Amniotic epithelial cell (primary cell): ENCODE measurements at places on chromosomes 7 and 10.

GRCh38 chr10:35387768-35388167 is 51.5 kb downstream of the CCNY start:
- DNase-seq = peak; percentile 26

DNA sequence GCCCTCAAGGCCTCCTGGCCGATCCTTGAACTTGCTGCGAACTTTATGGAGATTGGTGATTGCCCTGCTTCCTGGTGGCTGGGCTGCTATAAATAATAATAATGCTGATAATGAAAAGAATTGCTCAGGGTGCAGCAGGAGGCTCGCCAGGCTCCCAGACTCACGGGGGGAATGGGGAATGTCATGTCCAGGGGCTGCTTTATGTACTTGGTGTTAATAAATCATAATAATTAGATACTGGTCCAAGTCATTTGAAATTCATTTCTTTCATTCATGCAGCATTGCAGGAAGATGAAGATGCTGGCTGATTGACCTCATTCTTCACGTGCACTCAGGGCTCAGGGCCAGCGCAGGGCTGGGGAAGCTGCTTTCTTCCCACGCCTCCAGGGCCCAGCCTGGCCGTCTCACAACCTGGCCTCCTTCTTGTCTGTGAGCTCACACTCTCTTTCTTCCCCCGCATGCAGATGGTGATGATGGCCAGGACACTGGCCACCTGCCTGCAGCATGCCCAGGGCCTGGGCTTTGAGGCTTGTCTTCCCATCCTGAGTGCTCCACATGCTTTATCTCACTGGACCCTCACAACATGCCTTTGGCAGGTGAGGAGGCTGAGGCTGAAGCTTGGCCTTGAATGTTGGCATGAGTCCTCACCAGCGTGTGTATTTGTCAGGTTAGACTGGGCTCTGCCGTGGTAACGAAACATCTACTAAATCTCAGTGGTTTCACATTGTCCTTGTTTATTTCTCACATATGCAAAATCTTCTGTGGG is 138.4 kb upstream of the TNS3 start:
- peak; percentile 73 for DNase-seq

GRCh38 chr10:73887294-73888039 is 13.1 kb upstream of the CAMK2G start:
- DNase-seq = peak; percentile 81

DNA sequence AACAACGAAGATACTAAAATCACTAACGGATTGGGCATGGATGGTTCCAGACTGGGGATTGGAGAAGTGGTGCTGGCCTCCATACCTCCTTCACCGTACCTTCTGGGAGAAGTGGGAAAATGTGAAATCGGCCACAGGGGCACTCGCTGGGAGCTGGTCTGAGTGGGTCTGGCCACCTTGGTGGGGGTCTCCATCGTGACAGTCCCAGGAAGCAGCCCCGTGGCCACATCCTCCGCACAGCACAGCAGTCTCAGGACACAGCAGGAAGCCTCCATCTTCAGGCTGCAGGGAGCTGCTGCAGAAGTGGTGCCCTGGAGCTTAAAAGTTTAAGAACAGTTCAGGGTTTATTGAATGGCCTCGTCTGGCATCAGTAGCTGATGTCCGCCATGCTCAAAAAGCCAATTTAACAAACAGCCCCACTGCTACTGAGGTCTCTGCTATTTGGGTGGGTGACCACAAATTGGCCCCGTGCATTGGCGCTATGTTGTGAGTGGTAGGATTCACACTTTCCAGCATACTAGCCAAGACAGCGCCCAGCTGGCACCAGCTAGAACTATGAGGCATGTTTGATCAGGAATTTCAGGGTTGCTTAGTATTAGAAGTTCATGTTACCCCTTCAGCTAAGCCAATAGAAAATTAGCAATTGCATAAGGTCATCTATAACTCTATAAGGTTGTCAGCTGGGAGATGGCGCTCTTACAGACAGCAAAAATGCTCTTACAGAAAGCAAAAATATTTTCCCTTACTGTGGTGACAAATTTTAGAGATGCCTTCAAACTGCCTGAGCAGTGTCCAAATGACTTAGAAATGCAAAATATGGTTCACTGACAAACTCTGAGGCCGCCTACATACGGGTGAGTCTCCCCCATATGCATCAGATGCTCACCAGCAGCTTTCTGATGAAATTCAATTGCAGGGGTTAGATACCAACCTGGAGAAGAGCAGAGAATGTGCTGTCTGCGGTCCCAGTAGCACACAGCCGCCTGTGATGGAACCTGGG is 17.0 kb downstream of the PKD1L1 start:
- no peak for DNase-seq

DNA sequence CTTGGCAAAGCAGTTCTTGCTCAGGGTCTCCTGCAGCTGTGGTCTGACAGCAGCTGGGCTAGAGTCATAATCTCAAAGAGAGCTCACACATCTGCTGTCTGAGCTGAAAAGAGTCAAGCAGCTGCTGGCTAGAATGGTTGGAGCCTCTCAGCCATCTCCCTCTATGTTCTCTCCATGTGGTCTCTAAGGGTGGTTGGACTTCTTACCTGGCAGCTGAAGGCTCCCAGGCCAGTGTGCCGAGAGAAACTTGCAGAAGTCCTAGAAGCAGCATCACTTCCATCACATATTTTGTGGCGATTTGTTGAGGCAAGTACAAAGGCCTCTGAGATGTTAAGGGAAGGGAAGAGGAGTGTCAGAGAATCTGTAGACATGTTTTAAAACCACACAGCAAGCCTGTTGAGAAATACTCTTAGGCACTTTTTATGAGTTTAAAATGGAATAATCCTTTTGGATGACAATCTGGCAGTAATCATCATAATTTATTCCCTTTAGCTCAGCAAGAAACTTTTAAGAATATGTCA is 93.2 kb downstream of the REEP3 start:
- DNase-seq = peak; percentile 52

- no peak for DNase-seq
Observed at GRCh38 chr7:103349805-103350204, 2.4 kb downstream of the PSMC2 start.

DNA sequence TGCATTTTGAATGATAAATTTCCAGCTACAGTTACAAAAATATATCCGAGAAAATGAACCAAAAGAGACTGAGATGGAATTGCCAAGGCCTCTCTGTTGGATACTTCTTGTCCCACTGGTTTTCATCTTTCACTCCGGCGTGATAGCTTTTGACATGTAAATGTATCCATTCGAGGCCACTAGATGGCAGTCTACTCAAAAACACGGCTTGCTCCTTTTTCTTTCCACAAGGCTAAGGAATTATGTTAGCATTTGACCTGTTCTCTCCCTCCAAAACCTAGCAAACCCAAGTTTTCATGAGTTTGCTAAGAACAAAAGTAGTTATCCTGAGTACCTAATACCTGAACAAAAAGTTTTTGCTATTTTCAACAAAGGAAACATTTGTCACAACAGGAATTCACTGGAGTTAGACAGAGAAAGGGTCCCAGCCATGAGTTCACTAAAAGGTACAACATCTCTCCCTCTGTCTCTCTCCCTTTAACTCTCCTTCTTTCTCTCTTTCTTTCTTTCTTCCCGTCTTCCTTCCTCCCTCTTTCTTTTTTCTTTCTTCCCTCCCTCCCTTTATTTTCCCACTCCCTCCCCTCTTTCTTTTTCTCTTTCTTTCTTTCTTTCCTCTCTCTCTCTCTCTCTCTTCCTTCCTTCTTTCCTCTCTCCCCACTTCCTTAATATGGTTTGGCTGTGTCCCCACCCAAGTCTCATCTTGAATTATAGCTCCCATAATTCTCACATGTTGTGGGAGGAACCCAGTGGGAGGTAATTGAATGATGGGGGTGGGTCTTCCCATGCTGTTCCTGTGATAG is 207.9 kb upstream of the MYO3A start:
- peak; percentile 66 for DNase-seq
